ENCODE measurements at places on chromosomes 16 and 17.
A peak's percentile ranks its signal among the peaks of the same experiment; 100 is the strongest.

DNA sequence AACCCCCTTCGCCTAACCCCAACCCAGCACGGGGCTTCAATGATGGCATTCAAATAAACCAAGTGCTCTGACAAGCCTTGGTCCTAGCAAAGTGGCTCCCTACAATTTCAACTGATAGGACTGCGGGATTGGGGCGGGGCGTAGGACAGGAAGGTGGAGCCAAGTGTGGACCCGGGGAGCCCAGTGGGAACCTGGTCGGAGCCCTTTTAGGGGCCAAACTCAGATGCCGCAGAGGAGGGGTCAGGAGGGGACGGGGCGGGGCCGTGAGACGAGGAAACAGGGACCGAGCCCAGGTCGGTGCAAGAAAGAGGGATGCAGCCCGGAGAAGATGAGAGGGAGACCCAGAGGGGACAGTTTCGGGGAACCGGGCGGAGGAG, 13.2 kb upstream of the CDIPT start:
- peak overlapping the region; percentile 87 for H3K4me3 ChIP-seq
- peak; percentile 87 for DNase-seq
- H3K4me1 ChIP-seq: peaks cover 10% of the 10 kb centered on the region
- H3K27me3 ChIP-seq: peaks cover 3% of the 10 kb centered on the region
- peaks cover 9% of the 10 kb centered on the region for H3K36me3 ChIP-seq
- peak overlapping the region; percentile 70 for H3K27ac ChIP-seq

GRCh38 chr17:17749921-17750320, 68.7 kb downstream of the RAI1 start:
- peak overlapping the region; percentile 14 for H3K4me3 ChIP-seq
- H3K4me1 ChIP-seq: peaks cover 54% of the 10 kb centered on the region
- no peaks in the 10 kb centered on the region for H3K36me3 ChIP-seq
- peak; percentile 86 for DNase-seq

- peaks cover 39% of the 10 kb centered on the region for H3K4me1 ChIP-seq
- no peaks in the 10 kb centered on the region for H3K36me3 ChIP-seq
- no peak for DNase-seq
- H3K4me3 ChIP-seq: no peak overlapping the region
- H3K27me3 ChIP-seq: no peaks in the 10 kb centered on the region
- H3K27ac ChIP-seq: peak overlapping the region; percentile 30
Measured at GRCh38 chr17:80720610-80721577, 176.3 kb downstream of the RPTOR start.

DNA sequence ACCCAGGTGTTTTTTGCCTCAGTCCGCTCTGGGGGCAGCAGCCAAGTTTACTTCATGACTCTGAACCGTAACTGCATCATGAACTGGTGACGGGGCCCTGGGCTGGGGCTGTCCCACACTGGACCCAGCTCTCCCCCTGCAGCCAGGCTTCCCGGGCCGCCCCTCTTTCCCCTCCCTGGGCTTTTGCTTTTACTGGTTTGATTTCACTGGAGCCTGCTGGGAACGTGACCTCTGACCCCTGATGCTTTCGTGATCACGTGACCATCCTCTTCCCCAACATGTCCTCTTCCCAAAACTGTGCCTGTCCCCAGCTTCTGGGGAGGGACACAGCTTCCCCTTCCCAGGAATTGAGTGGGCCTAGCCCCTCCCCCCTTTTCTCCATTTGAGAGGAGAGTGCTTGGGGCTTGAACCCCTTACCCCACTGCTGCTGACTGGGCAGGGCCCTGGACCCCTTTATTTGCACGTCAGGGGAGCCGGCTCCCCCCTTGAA, 2.1 kb upstream of the C17orf107 start:
- H3K4me3 ChIP-seq: no peak overlapping the region
- no peak for DNase-seq
- peaks cover 11% of the 10 kb centered on the region for H3K36me3 ChIP-seq
- H3K4me1 ChIP-seq: peaks cover 10% of the 10 kb centered on the region
- no peak overlapping the region for H3K27ac ChIP-seq

- DNase-seq: no peak
- peaks cover 4% of the 10 kb centered on the region for H3K4me1 ChIP-seq
- no peaks in the 10 kb centered on the region for H3K36me3 ChIP-seq
- H3K27me3 ChIP-seq: no peaks in the 10 kb centered on the region
- H3K4me3 ChIP-seq: no peak overlapping the region
Measured at GRCh38 chr17:17539591-17539990, 43.4 kb upstream of the RASD1 start.

- no peaks in the 10 kb centered on the region for H3K27me3 ChIP-seq
- peaks cover 8% of the 10 kb centered on the region for H3K4me1 ChIP-seq
- no peaks in the 10 kb centered on the region for H3K36me3 ChIP-seq
- H3K4me3 ChIP-seq: no peak overlapping the region
- DNase-seq: no peak
- no peak overlapping the region for H3K27ac ChIP-seq
Measured at GRCh38 chr17:71870546-71870862, 250.3 kb upstream of the SOX9 start.

GRCh38 chr17:66448026-66448639, 145.7 kb downstream of the PRKCA start:
- no peak overlapping the region for H3K4me3 ChIP-seq
- no peaks in the 10 kb centered on the region for H3K27me3 ChIP-seq
- no peak for DNase-seq
- 0 out of 2 replicates have a peak overlapping the region, but pooled peaks have one; percentile 30 for H3K27ac ChIP-seq

GRCh38 chr16:14302399-14303181, 231.5 kb downstream of the MRTFB start:
- H3K27ac ChIP-seq: no peak overlapping the region
- H3K4me3 ChIP-seq: peak overlapping the region; percentile 92
- H3K36me3 ChIP-seq: no peaks in the 10 kb centered on the region
- DNase-seq: peak; percentile 65
- peaks cover 48% of the 10 kb centered on the region for H3K4me1 ChIP-seq

- peaks cover 50% of the 10 kb centered on the region for H3K36me3 ChIP-seq
- H3K4me1 ChIP-seq: no peaks in the 10 kb centered on the region
- no peak overlapping the region for H3K27ac ChIP-seq
- peaks cover 3% of the 10 kb centered on the region for H3K27me3 ChIP-seq
- H3K4me3 ChIP-seq: no peak overlapping the region
- DNase-seq: no peak
Measured at GRCh38 chr17:37568350-37569053, 40.7 kb downstream of the SYNRG start.

DNA sequence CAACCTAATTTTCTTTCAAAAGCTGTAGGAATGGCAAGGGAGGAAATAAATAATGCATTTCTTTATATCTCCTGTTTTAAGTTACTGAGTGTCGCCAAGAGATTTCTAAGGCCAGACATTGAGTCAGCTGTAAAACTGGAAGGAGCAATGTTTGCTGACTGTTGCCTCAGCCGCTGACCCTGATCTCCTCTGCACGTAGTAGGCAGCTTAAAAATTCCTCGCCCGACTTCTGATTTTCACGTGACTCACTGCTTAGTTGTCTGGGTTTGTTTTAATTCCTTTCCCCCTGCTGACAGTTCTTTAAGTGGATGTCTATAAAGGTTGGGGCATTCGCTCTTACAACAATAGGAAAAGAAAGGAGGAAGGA, 100.6 kb downstream of the WWOX start:
- DNase-seq: no peak
- H3K4me1 ChIP-seq: peaks cover 22% of the 10 kb centered on the region
- no peak overlapping the region for H3K27ac ChIP-seq
- no peaks in the 10 kb centered on the region for H3K36me3 ChIP-seq

DNA sequence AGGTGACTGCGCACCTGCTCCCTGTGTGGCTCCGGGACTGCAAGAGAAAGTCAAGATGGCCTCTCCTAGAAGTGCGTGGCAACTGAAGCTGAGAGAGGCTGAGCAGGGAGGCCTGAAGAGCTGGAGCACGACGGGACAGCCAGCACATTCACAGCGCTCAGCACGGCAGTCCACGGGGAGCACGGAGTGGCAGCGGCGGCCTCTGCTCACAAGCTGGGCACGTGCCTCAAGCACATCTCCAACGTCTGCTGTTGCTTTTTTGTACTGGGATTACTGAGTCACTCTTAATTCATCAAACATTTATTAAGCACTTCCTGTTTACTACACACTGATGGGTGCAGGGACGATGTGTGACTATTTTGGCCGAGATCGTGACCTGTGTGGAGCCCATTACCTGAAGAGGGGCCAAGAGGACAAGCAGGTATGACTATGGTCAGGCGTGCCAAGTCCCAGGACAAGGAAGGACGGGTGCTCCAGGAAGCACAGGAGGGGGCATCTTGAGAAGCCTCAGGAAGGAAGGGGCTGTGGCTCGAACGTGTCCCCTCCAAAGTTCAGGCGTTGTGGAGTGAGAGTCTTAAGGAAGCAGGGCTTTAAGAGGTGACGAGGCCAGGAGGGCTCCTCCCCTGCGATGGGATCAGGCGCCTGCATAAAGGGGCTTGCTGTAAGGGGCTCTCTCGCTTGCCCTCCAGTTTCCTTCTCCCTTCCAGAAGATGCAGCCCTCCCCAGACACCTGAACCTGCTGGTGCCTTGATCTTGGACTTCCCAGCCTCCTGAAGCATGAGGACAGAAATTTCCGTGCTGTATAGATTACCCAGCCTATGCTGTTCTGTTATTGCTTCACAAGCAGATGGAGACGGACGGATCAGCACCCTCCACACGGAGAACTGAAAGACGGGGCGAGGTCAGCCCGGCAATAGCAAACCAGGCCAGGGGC, 105.8 kb downstream of the ADCY9 start:
- H3K27me3 ChIP-seq: no peaks in the 10 kb centered on the region
- DNase-seq: no peak
- H3K36me3 ChIP-seq: no peaks in the 10 kb centered on the region
- H3K4me3 ChIP-seq: no peak overlapping the region

GRCh38 chr16:89449726-89450335, 40.5 kb downstream of the ANKRD11 start:
- H3K4me3 ChIP-seq: no peak overlapping the region
- no peaks in the 10 kb centered on the region for H3K27me3 ChIP-seq
- no peaks in the 10 kb centered on the region for H3K36me3 ChIP-seq
- H3K4me1 ChIP-seq: peaks cover 65% of the 10 kb centered on the region

GRCh38 chr17:7744416-7744815, 26.9 kb downstream of the DNAH2 start:
- no peak overlapping the region for H3K27ac ChIP-seq
- H3K4me3 ChIP-seq: no peak overlapping the region
- no peaks in the 10 kb centered on the region for H3K36me3 ChIP-seq
- no peaks in the 10 kb centered on the region for H3K4me1 ChIP-seq
- no peak for DNase-seq
- peaks cover 12% of the 10 kb centered on the region for H3K27me3 ChIP-seq

- no peak within 1 kb of the TSS for H3K27ac ChIP-seq
- H3K4me1 ChIP-seq: peaks cover 21% of the 10 kb centered on the region
- H3K4me3 ChIP-seq: no peak within 1 kb of the TSS
Measured at GRCh38 chr17:10421900-10422542, at the start of gene MYH8. Gene MYH8 (minus strand): TSS chr17:10421950. CDS start chr17:10420227, 1,723 bp downstream.

DNA sequence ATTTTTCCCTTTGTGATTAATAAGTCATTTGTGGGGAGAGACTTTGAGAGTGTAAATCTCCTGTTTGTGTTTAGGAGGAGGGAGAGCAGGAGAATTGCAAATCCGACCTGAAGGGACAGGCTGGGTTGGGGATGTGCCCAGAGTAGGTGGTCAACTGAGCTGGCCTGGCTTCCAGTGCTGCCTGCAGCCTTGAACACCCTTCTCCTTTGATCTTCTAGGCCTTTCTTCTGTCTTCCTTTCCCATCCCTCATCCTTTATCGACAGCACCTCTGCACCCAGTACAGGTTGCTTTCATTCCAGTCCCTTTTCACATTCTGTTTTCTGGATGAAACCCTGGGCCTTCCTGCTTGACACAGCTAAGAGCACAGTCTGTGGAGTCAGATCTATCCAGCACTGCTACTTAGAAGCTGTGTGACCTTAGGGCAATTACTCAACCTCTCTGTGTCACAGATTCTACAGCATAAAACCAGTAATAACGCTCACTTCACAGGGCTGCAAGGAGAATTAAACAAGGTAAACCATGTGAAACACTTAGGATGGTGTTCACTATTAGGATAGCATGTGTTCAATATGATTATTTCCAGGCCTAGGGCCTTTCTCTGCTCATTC, 1.0 kb upstream of the CSNK2A2 start:
- H3K27me3 ChIP-seq: peaks cover 20% of the 10 kb centered on the region
- H3K27ac ChIP-seq: no peak overlapping the region
- H3K4me1 ChIP-seq: peaks cover 20% of the 10 kb centered on the region
- H3K36me3 ChIP-seq: peaks cover 25% of the 10 kb centered on the region
- peak overlapping the region; percentile 81 for H3K4me3 ChIP-seq
- no peak for DNase-seq

GRCh38 chr16:69495821-69496220, 69.9 kb upstream of the NFAT5 start:
- H3K27ac ChIP-seq: no peak overlapping the region
- peaks cover 12% of the 10 kb centered on the region for H3K4me1 ChIP-seq
- no peaks in the 10 kb centered on the region for H3K27me3 ChIP-seq

DNA sequence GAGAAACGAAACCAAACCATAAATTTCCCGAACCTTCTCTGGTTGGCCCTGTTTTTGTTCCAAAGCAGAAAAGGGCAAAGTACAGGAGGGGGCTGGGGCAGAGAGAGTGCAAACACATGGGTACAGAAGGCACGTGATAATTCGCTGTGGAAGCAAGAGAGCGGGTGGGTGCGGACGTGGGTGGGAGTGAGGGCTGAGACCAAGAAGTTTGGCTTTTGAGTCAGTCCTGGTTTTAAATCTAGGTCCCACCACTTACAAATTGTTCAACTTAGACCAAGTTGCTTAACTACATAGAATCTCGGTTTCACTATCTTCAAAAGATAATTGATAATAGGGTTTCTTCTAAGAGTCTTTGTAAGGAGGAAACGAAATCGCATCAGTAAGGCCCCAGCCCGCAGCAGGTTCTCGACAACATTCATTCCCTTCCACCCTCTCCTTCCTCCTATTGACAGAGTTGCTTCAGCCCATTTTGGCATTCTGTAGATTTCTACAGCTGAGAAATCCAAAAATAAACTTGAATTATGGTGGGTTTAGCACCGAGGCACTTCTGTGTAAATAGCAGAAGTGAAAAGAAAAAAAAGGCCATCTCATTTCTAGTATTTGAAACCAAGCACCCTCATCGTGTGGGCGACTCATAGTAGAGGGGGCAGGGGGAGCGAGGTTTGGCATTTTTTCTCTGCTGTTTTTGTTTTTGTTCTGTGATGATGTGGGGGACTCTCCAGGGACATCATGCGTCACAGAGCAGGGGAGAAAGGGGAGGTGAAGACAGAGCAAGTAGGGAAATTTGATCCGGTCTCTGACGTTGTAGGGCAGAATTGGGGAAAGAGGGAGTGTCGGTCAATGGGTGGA, 33.6 kb upstream of the CCR7 start:
- H3K36me3 ChIP-seq: no peaks in the 10 kb centered on the region
- peaks cover 9% of the 10 kb centered on the region for H3K4me1 ChIP-seq
- H3K27ac ChIP-seq: no peak overlapping the region
- H3K4me3 ChIP-seq: no peak overlapping the region
- no peaks in the 10 kb centered on the region for H3K27me3 ChIP-seq
- DNase-seq: no peak

GRCh38 chr17:55735731-55736405, 13.2 kb upstream of the TMEM100 start:
- DNase-seq: peak; percentile 24
- H3K27ac ChIP-seq: no peak overlapping the region
- H3K36me3 ChIP-seq: no peaks in the 10 kb centered on the region
- no peaks in the 10 kb centered on the region for H3K27me3 ChIP-seq
- no peak overlapping the region for H3K4me3 ChIP-seq
- H3K4me1 ChIP-seq: peaks cover 46% of the 10 kb centered on the region

GRCh38 chr17:82396601-82397435, 21.3 kb upstream of the HEXD start:
- no peak for DNase-seq
- no peak overlapping the region for H3K27ac ChIP-seq
- peaks cover 4% of the 10 kb centered on the region for H3K36me3 ChIP-seq
- H3K4me1 ChIP-seq: no peaks in the 10 kb centered on the region
- H3K27me3 ChIP-seq: no peaks in the 10 kb centered on the region
